ENCODE measurements at places on chromosomes 7 and 10.

GRCh38 chr7:28745351-28745750 is 212.8 kb downstream of the TRIL start:
- DNase-seq = no peak

DNA sequence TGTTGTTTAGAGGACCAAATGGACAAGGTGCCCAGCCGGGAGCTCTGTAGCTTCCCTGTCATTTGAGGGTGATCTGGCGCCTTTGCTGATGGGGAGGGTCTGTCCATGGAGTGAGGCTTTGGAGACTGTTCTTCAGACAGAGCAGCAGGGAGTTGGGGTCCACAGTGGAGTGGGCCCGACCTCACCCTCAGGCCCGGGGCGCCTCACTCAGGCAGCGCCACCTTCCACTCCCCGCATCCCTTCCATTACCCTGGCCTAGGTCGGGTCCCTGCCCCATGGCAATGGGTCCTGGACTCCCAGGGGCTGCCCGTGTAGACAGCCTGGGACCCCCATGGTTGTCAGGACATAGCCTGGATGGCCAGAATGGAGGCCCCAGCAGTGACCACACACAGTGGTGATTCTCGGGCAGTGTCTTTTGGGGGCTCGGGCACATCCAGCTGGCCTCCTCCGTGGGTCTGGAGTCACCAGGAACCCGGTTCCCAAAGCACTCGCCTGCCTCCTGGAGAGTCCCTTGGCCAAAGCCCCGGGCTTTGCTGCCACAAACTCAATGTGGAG is 38.5 kb downstream of the TCERG1L start:
- no peak for DNase-seq

DNA sequence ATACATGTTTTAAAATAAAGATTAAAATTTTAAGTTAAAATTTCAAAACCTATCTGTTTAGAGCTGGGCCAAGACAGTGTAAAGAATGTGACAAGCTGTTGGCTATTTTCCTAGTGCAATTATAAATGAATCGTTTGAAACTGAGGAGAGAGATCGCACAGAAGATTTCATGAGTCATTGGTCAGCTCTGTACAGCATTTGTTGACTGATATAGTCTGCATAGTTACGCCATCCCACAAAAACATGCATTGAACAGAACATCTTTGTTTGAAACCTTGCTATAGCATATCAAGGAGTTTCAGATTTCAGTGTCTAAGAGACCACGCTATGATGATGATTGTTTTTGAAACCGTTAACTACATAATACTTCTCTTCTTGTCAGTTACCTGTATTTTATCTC is 1.3 kb upstream of the C10orf67 start:
- peak; percentile 18 for DNase-seq

GRCh38 chr7:42403831-42404230 is 166.8 kb upstream of the GLI3 start:
- no peak for DNase-seq

All from RKO (cell line).